ENCODE measurements at places on chromosomes 12 and 14.

- DNase-seq: no peak
These were observed 29.1 kb downstream of the AP5M1 start for GRCh38 chr14:57297852-57298251.

GRCh38 chr12:84995641-84996040 is 40.4 kb downstream of the TSPAN19 start:
- DNase-seq: no peak

DNA sequence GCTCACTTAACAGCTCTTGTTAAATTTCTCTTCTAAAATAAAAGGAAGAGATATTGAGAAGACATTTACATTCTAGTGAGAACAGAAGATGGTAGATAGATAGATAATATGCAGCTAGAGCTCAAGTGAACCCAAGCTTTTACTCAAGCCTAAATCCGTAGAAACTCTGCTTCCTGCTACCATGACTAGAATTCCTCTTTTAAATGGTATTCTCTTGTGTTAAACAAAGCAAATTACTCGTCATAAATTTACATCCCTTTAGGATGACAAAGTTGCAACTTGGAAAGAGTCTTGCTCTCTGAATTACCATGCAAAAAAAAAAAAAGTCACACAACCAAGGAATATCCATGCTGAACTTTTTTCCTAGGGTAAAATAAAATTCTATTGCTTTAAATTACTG is 160.7 kb upstream of the LRFN5 start:
- no peak for DNase-seq

DNA sequence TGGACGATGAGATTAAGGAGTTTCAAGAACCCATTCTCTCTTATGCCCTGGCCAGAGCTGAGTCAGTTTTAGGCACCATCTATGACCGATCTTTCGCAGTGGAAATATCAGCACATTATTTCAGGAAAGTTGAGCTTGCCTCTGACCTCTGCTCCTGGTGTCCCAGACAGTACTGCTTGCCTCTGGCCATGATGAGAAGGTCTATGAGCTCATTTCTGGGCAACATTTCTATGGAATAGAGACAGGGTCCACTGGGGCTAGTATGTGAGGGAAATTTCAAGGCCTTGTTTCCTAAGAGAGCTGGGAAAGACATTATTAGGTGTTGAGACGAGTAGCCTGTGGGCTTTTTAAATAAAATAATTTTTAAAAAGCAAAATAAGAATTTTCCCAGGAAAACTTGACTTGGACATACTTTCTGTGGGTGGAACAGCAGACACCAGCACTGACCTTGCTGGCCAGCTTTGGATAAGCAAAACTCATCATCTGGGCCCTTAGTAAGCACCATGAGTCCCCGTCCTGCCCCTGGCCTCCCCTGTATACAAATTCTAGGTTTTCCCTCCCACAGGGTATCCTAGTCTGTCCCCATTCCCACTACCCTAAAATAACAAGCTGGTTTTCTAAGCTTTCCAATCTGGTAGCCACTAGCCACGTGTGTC is 43.4 kb downstream of the DIO2 start:
- DNase-seq: no peak

GRCh38 chr12:101915841-101916240 is 38.5 kb downstream of the DRAM1 start:
- DNase-seq: no peak

- DNase-seq: no peak
These were observed 87.0 kb downstream of the R3HDM2 start for GRCh38 chr12:57343703-57344378.

DNA sequence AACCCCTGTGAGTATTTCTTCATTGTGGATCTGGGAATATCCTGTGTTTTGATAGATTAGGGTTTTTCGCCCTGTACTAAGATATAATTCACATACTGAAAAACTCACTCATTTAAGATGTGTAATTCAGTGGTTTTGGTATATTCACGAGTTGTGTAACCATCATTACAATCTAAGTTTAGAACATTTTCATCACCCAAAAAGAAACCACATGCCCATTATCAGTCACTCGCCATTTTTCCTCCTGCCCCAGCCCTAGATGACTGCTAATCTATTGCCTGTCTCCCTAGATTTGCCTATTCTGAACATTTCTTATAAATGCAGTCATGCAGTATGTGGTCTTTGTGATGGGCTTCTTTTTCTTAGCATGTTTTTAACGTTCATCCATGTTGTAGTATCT is 67.9 kb upstream of the ATF1 start:
- no peak for DNase-seq

DNA sequence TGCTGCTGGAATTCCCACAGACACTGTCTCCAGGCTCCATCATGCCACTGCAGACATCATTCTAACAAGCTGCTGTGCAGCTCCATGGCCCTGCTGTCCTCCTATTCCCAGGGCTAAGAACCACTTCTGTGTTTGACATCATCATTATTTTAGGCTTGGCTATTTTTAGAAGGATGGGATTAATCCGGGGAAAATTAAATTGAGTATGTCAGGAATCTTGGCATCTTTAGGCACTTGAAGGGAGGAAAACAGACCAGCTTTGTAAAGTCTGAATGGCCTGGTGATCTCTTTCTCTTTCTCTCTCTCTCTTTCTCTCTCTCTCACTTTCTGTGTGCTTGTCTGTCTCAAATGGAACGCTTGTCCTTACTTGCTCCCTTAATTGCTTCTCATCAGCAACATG is 568.3 kb upstream of the FLRT2 start:
- DNase-seq: no peak

GRCh38 chr14:68131907-68132306 is 312.3 kb downstream of the RAD51B start:
- DNase-seq: no peak

DNA sequence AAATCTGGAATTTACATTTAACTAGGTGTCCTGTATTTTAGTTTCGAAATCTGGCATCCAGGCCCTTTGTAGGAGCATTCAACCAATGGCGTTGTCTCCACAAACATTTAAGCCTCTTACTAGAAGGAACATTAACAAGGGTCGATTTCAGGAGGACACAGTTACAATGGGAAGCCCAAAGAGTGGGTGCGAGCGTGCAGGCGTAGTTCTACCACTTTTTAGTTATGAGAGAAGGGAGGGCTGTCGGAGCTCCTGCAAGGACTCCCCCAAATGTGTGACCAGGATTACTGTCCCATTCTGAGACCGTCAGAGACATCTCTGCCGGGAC is 365 bp upstream of the ABHD4 start:
- DNase-seq: no peak

- DNase-seq: no peak
These were observed 325 bp downstream of the CRIP1 start for GRCh38 chr14:105486974-105487448.

DNA sequence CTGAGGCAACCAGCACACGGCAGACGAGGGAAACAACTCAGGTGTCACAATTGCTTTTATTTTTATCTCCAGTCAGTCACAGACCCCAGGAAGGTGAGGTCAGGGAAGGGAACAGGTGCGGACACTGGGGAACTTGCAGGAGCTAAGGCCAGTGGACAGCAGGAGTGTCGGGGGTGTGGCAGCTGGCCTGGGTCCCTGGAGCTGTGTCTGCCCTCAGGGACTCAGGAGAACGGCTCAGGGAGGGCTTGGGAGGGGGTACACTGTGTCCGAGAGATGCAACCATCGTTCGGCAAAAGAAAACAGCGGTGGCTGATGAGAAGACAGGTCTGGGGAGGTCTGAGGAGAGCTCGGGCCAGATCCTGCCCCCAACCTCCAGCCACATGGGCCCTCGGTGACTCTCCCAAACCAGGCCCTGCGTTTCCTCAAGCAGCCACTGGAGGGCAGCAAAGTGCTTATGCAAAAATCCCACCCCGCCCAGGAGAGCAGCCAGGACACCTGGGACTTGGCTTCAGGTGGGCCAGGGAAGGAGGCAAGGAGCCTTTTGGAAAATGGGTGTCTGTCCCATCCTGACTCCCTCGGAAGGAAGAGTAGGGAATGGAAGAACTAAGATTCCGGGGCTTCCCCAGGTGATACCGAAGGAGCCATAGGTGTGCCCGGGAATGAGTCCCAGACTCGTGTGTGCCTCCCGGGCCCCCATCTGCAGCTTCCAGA is 24.1 kb upstream of the BCDIN3D start:
- DNase-seq: peak; percentile 31

GRCh38 chr14:96783043-96783914 is 13.9 kb upstream of the VRK1 start:
- no peak for DNase-seq

DNA sequence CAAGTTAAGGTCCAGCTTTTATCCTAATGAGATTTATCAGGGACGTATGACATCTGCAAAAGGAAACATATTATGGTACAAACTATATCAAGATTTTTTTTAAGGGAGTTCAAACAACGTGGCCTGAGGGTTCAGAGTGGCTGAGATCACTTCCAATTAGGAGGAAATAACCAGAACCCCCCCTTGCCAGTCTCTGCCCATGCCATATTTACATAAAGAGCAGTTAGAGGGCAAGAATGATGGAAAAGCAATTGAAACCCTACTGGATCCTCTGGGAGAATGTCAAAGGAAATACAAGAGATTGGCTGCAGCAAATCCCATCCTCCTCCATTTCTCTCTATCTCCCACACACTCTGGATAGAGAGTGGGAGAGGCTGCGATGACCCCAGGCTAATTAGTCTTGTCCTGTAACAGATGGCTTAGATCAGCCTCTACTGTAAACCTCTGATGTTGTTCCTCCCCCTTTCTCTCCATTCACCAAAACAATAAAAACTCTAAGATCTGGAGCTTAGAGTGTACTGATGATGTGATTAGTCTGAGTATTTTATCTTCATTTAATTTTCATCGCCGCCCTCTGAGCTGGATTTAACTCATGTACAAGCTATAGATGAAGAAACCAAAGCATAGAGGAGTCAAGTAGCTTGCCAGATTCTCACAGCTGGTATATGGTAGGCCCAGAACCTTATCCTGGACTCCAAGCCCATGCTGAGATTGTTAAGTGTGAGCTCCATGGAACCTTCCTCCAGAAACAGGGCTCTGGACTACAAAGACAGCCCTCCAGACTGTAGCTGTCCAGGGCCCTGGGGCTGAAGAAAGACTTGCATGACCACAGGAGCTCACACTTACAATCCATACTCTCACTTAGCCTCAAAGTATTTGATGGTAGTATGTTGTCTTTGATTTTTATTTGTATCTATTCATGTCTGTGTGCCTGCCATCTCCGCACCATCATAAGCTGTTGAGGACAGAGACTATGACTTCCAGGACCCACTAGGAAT is 54.1 kb upstream of the GNG2 start:
- no peak for DNase-seq

DNA sequence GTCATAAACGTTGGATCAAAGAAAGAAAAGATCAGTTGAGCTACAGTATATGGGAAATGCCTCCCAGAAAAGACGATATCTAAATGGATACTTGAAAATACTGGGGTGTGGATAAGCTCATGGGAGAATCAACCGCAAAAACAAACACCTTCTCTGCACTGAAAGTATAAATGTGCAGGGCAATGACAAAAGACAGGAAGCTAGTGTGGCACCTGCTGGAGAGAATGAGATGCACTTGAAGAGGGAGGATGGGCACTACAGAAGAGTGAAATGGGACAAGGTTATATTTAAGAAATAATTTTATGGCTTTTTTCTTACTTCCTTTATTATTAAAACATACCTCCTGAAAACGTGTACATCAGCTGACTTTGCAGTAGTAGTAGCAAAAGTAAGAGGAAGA is 153.7 kb downstream of the PRKD1 start:
- no peak for DNase-seq

DNA sequence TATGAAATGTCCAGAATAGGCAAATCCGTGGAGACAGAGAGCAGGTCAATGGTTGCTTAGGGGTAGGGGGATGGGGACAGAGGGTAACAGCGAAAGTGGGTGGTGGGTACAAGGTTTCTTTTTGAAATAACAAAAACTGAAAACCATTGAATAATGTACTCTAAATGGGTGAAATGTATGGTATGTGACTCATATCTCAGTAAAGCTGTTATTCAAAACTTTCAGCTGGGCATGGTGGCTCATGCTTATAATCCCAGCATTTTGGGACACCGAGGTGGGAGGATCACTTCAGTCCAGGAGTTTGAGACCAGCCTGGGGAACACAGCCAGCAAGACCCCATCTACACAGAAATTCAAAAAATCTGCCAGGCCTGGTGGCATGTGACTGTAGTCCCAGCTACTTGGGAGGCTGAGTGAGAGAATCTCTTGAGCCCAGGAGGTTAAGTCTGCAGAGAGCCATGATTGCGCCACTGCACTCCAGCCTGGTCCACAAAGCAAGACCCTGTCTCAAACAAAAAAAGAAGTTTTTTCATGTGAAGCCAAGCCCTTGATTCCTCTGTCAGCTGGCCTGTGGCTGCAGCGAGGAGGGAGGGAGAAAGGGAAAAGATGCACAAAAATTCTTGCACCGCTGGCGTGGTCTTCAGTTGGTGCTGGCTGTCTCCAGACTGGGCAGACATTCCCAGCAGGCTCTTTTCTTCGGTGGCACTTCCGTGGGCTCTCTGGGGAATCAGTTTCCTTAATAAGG is 248.2 kb downstream of the SLC41A2 start:
- DNase-seq: no peak

DNA sequence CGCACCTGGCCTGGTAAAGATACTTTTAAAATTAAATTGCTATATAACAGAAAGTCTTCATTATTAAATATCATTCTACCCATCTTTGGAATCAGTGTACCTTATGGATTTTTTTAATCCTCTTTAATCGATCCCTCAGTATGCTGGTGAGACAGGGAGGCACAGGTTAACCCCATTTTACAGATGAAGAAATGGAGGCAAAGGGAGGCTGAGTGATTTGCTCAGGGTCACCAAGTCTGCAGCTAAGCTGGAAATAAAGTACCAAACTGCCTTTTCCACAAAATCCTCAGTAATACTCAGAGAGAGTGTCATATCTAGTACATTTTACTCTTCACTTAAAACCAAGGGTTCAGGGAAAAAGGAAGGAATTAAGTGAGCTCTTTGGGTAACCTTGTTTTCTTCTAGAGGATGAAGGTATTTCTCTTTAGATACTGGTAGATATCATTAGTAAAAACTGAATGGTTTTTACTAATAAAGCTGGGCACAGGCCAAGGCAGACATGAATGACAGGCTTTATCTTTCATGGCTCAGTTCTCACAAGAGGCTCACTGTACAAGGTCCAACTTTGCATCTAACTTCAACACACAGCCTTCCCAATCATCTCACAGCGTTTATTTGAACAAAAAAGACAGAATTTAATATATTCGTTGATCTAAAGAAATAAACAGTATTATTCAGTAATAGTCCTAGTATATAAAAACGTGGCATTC is 35.3 kb upstream of the TTC7B start:
- DNase-seq: no peak

- DNase-seq: no peak
These were observed 1.4 kb downstream of the TMTC1 start for GRCh38 chr12:29782285-29782870.

- no peak for DNase-seq
These were observed 634.5 kb upstream of the TMEM132C start for GRCh38 chr12:127632461-127632860.

DNA sequence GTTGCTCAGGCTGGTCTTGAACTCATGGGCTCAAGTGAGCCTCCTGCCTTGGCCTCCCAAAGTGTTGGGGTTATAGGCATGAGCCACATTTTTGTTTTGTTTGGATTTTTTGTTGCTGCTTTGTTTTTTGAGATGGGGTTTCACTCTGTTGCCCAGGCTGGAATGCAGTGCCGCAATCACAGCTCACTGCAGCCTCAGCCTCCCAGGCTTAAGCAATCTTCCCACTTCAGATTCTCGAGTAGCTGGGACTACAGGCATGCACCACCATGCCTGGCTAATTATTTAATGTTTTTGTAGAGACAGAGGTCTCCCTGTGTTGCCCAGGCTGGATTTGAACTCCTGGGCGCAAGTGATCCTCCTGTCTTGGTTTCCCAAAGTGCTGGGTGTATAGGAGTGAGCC is 5.7 kb upstream of the PLEK2 start:
- no peak for DNase-seq

- DNase-seq: no peak
These were observed 11.2 kb upstream of the SERPINA4 start for GRCh38 chr14:94550041-94550440.
